ENCODE measurements at places on chromosomes 2 and 18. TPM values are rescaled to one million over a fixed set of nuclear protein-coding genes. Genes with fewer than 3 reads are reported as not detected.

GRCh38 chr18:26414901-26415440 lies 133.4 kb downstream of the KCTD1 start:
- no peaks in the 10 kb centered on the region for H3K27me3 ChIP-seq
- DNase-seq = no peak
- H3K36me3 ChIP-seq = no peaks in the 10 kb centered on the region
- no peak overlapping the region for H3K27ac ChIP-seq

DNA sequence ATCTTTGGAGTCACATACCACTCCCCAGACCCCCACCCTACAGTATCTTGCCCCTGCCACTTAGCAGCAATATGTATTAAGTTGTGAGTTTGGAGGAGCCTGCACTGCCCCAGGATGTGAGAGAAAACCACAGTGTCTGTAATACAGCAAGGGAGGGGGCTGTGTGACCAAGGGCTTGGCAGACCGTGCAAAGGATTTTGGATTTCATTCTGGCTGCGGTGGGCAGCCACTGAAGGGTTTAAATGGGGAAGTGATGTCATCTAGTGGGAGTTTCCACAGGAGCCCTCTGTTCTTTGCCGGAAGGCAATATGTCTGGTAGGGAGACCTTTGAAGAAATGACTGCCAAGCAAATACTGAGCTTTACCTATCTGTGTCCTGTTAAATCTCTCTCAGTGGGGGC lies 202.4 kb downstream of the FHOD3 start:
- no peaks in the 10 kb centered on the region for H3K4me1 ChIP-seq
- DNase-seq = no peak
- no peak overlapping the region for H3K4me3 ChIP-seq

GRCh38 chr2:46921676-46922448 lies 6.3 kb upstream of the MCFD2 start:
- no peaks in the 10 kb centered on the region for H3K27me3 ChIP-seq
- no peak for DNase-seq
- no peak overlapping the region for H3K4me3 ChIP-seq
- H3K4me1 ChIP-seq = peaks cover 15% of the 10 kb centered on the region

GRCh38 chr18:55763805-55764204 lies 175.8 kb upstream of the TCF4 start:
- no peaks in the 10 kb centered on the region for H3K36me3 ChIP-seq
- no peak for DNase-seq
- H3K27ac ChIP-seq = no peak overlapping the region
- no peaks in the 10 kb centered on the region for H3K27me3 ChIP-seq
- H3K4me1 ChIP-seq = no peaks in the 10 kb centered on the region
- H3K4me3 ChIP-seq = no peak overlapping the region

- H3K27ac ChIP-seq = no peak overlapping the region
- H3K4me3 ChIP-seq = no peak overlapping the region
- H3K27me3 ChIP-seq = no peaks in the 10 kb centered on the region
- H3K4me1 ChIP-seq = no peaks in the 10 kb centered on the region
Measured at GRCh38 chr2:115115135-115115534, 672.7 kb downstream of the DPP10 start.

DNA sequence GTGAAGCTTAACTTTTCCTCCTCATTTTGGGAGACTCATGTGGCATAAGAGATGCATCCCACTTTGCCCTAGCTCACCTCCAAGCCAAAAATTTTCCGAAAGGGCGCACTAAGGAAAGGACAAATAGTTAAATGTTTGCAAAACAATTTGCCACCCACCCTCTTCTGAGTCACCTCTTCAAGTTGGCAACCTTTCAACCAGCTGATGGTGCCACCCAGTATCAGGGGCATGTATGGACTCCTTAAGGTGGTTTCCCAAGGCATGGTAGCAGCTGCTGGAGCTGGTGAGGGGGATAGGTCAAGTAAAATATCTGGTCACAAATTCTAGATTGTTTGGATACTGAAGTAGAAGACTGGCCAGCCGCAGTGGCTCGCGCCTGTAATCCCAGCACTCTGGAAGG lies 17.2 kb upstream of the ITGAV start:
- no peaks in the 10 kb centered on the region for H3K27me3 ChIP-seq
- no peaks in the 10 kb centered on the region for H3K4me1 ChIP-seq
- H3K36me3 ChIP-seq = no peaks in the 10 kb centered on the region
- H3K27ac ChIP-seq = no peak overlapping the region
- DNase-seq = no peak

GRCh38 chr18:31557446-31557845 lies 34.2 kb upstream of the TTR start:
- H3K4me3 ChIP-seq = no peak overlapping the region
- no peaks in the 10 kb centered on the region for H3K4me1 ChIP-seq
- H3K27me3 ChIP-seq = peaks cover 2% of the 10 kb centered on the region
- no peak for DNase-seq
- H3K27ac ChIP-seq = no peak overlapping the region

GRCh38 chr2:5849562-5849961 lies 157.4 kb downstream of the SOX11 start:
- no peaks in the 10 kb centered on the region for H3K4me1 ChIP-seq
- H3K4me3 ChIP-seq = no peak overlapping the region
- no peak for DNase-seq
- no peaks in the 10 kb centered on the region for H3K27me3 ChIP-seq

DNA sequence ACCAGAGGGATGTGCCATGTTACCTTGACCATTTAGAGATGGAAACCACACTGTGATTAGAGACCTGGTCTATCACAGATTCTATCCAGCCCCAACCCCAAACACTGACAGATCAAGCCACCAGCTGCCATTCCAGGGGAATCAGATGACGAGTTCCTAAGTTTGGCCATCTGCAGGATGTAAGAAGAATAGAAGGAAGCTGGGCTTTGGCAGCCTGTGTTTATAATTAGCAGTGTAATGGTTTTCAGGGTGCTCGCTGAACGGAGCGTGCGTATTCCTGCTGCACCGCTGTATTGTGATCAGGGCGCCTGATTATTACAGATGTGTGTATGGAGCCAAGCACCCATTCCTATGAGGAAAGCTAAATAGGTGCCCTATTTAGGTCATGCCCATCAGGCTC lies 138.1 kb downstream of the LRRC30 start:
- H3K4me1 ChIP-seq = no peaks in the 10 kb centered on the region
- no peaks in the 10 kb centered on the region for H3K36me3 ChIP-seq
- no peak for DNase-seq
- no peak overlapping the region for H3K27ac ChIP-seq

DNA sequence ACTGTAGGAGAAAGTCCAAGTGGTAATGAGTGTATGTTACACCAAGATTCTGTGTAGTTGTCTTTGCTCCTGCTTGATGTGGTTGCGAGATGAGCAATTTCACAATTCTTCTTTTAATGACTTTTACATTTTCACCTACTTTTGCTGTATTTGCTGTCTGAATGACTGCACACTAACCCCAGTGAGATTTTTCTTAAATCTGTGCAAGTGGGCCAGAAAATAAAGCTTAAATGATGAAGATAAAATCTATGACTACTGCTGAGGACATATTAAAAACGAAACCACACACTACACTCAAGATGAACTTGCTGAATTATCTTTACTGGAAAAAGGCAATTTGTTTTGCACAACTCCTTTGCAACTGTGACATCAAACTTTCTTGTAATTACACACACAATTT lies 4.1 kb downstream of the LDAH start:
- no peaks in the 10 kb centered on the region for H3K27me3 ChIP-seq
- no peaks in the 10 kb centered on the region for H3K36me3 ChIP-seq
- H3K4me1 ChIP-seq = peaks cover 7% of the 10 kb centered on the region
- no peak overlapping the region for H3K27ac ChIP-seq
- DNase-seq = no peak
- no peak overlapping the region for H3K4me3 ChIP-seq

GRCh38 chr2:229514273-229514895 lies 200.0 kb downstream of the DNER start:
- no peak for DNase-seq
- no peak overlapping the region for H3K4me3 ChIP-seq
- H3K27ac ChIP-seq = no peak overlapping the region
- H3K4me1 ChIP-seq = no peaks in the 10 kb centered on the region

DNA sequence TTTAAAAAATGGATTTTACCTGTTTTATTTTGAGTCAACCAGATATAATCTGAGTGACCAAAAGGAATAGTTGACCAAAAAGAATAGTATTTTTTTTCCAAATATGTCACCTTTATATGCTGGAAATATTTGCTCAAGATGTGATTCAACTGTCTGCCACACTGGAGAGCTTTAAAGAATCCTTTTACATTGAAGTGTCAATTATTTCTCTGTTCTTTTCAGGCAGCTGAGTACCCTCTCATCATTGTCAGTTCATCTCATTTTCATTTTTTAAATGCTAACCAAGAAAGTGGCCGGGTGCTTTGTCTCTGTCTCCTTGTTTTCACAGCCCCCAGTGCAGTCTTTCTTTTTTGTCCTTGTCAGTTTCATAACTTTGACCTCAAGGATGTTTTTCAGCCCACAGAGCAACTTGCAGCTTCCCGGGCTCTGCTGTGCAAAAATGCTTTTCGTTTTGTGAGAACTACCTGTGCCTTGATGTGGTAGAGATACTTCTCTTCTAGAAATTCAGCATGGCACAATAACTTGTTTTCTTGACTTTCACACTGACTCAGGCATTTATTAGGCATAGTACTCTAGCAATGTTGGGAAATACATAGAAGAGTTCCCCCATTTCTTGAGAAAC lies 23.4 kb upstream of the CERS6 start:
- H3K4me3 ChIP-seq = no peak overlapping the region
- no peak overlapping the region for H3K27ac ChIP-seq
- no peaks in the 10 kb centered on the region for H3K36me3 ChIP-seq
- DNase-seq = peak; percentile 38
- no peaks in the 10 kb centered on the region for H3K27me3 ChIP-seq

- H3K27me3 ChIP-seq = peaks cover 3% of the 10 kb centered on the region
- no peaks in the 10 kb centered on the region for H3K4me1 ChIP-seq
- no peak overlapping the region for H3K4me3 ChIP-seq
- H3K27ac ChIP-seq = no peak overlapping the region
- no peaks in the 10 kb centered on the region for H3K36me3 ChIP-seq
- no peak for DNase-seq
Measured at GRCh38 chr18:79540161-79540903, 139.3 kb upstream of the CTDP1 start.

Gene PID1
- 0.53 TPM for total RNA-seq

Gene POU3F3
- total RNA-seq = not detected

Gene SP140
- 55.1 TPM for total RNA-seq

Gene TMEM198
- total RNA-seq = 0.91 TPM

Gene GNAL
- 0.19 TPM for total RNA-seq

Gene FASTKD2
- total RNA-seq = 24.9 TPM

Gene DSC1
- 1.6 TPM for total RNA-seq
